Central memory CD8-positive, alpha-beta T cell (primary cell): ENCODE measurements at places on chromosomes 1 and 21.

GRCh38 chr1:56797065-56797685 lies 22.0 kb downstream of the FYB2 start:
- DNase-seq, result no peak

DNA sequence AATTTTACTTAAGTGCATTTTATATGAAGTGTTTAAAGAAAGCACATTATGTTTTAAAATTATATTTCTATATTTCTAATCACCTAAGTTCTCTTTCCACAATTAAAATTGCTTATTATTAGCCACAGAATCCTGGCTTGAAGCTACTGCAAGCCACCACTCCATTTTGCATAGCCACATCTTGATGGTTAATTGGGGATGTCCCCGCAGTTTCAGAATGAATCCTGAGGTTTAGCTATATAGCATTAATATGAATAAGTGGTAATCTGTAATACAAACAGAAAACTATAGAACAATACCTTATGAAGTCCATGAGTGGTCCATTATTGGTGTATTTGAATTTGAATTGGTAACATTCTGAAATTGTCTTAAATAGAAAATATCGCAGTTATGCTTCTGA lies 11.6 kb upstream of the GOLPH3L start:
- no peak for DNase-seq

DNA sequence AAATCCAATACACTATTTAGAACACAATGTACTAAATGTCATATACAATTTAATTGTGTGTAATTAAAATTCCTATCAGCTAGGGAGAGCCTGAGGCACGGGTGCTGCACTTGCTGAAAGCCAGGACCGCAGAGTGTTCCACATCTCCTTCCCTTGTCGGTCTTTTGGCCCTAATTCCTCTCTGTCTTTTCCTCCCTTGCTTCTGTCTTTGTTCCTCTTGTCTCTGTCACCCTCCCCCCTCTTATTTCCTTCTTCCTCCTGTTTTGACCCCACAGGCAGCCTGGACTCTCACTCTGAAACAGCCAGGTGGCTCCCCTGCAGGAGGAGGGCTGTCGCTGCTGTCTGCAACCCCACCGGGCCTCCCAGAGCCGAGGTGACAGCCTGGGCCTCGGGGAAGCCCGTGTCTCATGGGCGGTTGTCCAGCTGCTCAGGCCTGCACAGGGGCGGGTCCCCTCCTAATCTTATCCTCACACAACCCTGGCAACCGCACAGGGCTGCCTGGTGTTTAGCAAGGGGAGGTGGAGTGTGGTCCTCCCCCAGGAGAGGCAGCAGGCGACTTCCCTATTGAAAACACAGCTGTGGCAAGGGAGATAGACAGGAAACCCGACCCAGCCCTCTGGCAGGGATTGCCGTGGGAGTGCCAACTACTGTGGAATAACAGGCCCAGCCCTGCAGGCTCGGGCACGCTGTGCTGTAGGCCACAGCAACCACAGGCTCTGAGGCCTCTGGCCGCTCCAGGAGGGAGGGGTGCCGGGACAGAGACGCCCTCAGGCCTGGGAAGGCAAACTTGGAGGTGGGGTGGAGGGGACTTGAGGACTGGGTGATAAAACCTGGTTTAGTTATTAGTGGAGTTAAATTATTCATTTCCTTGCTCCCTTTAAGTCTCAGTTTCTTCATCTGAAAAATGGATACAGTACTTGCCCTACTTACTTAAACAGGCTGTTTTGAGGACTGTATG lies 68.8 kb upstream of the WDR26 start:
- DNase-seq, result no peak

- DNase-seq, result no peak
These were observed 701 bp downstream of the DEDD start for GRCh38 chr1:161131523-161132409.

GRCh38 chr1:99784809-99785255 lies 18.4 kb upstream of the FRRS1 start:
- no peak for DNase-seq

DNA sequence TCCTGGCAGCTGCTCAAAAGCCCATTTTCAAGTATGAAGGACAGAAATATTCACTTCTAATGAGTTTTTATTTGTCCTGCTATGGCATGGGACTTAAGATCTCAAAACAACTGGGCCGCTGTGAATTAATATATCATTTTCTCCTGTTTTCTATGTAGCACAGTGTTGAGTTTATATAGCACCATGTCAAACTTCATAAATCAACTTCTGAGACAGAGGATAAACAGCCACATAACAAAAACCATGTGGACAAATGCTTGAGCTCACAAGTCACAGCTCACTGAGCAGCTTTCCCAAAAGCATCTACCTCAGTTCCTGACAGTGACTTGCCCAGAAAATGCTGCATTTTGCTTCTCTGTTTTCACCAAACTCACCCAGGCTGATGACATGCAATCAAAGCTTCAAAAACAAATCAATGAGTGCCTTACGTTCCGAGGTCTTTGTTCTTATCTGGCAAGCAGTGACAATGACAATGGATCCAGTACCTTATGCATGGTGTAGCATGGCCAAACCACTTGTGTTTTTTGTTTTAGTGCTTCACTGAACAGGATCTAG lies 722.6 kb downstream of the LRRIQ3 start:
- no peak for DNase-seq

DNA sequence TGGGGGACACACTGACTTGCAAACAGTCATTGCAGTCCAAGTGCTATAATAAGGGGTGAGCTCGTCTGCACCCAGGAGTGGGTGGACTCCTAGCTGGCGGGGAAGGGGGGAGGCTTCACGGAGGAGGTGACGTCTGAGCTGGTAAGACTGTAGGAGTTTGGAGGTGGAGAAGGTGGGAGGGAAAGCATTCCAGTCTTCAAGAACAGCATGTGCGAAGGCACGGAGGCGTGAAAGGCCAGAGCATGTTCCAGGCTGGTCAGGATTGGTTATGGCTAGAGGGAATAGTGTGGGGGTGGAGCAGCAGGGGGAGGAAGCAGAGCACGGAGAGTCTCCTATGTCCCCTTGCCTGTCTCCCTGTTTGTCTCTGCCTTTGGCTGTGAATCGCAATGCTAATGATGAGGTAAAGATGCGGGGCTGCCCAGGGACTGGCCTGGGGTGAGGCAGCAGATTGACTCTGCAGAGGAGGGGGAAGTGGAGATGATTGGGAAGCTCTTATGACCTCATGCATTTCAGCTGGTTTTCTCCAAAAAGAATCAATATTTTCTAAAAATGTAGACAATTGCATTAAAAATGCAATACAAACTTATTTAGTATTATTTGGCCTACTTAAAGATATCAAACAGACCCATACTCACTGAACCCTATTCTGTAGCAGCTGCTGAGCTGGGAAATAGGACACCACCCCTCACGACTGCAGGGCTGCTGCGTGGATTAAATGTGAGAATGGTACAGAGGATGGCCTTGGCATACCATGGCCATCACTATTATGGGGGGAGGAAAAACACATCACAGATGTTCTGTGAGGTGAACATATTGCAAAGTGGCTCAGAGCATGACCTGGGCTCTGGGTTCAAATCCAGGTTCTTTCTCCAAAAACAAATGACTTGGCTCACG lies 2.6 kb upstream of the ZNF436 start:
- DNase-seq, result no peak

- no peak for DNase-seq
These were observed 5.3 kb downstream of the DISP3 start for GRCh38 chr1:11484321-11484655.

- DNase-seq, result no peak
These were observed 49.3 kb downstream of the ADAMTS1 start for GRCh38 chr21:26795866-26796329.

DNA sequence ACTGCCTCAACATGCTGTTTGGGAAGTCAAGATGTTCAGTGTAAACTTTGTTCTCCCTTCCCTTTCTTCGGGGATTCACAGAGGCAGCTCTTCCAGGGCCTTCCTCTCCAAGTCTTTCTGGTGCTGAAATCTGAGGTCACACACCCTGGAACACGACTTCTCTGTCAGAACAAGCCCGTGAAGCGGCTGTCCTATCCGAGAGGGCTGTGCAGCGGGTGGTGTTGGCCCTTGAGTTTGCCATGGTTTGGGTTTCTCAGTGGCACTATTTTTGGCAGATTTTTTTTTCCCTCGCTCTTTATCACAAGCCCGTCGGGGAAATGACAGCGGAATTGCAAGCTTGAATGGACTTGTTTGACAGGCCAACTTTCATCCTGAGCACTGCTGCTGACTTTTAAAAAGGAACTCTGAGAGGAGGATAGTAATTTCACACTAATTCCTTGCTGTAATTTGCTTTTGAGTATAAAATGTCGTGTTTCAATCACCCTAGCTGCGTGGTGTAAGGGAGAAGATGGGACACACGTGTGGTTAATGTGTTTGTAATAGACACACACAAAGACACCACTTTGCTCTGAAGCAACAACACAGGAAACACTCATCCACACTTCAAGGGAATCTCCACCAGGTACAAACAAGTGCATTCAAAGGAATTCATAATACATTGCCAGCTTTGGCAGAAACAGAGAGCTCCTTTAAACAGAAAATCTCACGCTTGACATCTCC lies 60.1 kb upstream of the TARBP1 start:
- no peak for DNase-seq

DNA sequence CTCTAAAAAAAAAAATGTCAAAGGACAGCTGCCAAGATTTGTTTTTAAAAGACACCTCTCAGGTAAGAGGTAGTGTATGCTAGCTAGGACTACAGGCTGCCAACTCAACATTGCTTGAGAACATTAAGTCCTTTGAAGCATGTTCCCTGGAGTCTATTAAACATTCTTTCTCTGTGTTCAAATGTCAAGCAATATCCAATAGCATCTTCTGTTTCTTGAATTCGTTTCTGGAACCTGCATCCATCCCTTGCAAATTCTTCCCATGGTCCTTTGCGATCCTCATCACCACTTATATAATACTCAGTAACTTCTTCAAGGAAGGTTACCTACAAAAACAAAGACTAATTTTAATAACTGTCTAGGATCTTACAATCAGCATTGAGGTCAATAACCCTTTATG lies 5.6 kb downstream of the PPP1R15B start:
- no peak for DNase-seq

DNA sequence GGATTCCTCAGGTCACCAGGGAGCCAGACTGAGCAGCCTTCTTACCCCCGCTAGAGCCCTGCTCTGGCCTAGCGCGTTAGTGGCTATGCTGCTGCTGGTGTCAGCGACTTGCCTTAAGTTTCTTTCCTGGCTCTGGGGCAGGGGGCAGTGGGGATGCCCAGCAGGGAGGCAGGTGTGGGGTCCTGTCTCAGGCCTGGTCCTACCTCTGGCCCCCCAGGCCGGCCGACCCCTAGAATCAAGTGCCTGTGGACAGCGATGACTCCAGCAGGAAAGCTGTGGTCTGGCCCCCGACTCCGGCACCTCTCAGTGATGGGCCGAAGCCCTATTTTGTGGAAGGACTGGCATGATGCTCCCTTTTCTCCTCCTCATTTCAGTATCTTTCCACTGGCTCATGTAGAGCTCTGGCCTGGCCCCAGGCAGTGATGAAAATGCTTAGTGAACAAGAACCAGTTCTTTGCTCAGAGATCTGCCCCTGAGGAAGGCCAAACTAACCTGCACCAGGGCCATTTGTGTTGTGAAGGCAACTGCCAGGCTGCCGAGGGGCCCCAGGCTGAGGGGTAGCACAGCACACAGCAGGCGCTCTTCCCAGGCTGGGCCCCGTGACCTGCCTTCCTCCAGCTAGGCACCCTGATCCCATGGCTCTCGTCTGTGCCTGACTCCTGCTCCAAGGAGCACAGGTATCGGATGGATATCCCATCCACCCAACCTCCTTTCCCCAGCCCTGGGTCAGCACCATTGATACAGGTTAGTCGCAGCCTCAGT lies 23.7 kb downstream of the MRPL37 start:
- no peak for DNase-seq

- DNase-seq, result no peak
These were observed 1.2 kb upstream of the CSMD2 start for GRCh38 chr1:34166191-34166624.

DNA sequence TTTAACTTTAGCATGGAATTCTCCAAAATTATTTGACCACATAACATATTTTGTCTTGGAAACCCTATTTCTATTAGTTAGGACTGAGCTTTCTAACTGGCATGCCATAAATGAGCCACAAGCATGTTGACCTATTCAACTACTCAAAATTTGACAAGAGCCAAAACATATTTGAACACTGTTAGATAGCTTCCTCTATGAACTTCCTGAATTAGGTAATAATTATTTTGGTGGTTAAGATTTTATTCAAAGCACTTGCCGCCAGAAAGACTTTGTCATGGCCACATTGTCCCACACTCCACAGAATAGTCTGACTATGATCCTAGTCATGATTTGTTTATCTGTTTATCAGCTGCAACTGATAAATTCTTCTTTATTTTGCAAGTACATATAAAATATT lies 23.1 kb upstream of the CTPS1 start:
- DNase-seq, result no peak

DNA sequence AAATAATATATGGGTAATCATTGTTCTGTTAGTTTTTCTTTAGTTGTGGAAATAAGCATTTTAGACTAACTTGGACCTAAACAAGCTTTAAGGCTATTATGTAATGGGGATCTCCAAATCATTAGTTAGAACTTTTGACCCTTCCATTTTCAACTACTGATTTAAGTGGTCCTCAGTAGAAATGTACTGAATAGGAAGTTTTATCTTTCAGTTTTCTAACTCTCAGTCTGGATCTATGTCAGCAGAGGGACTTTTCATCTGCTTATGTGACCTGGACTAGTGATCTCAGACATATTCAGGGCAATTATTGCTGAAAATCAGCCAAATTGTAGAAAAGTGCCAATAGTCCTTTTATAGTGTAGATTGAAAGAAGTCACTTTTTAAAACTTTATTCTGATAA lies 56.0 kb downstream of the SASS6 start:
- no peak for DNase-seq

GRCh38 chr1:29772584-29773100 lies 536.3 kb downstream of the PTPRU start:
- DNase-seq, result no peak

- DNase-seq, result no peak
These were observed 267.8 kb upstream of the NRIP1 start for GRCh38 chr21:15332572-15332971.

- DNase-seq, result no peak
These were observed 245.3 kb downstream of the DISC1 start for GRCh38 chr1:231871878-231872277.

DNA sequence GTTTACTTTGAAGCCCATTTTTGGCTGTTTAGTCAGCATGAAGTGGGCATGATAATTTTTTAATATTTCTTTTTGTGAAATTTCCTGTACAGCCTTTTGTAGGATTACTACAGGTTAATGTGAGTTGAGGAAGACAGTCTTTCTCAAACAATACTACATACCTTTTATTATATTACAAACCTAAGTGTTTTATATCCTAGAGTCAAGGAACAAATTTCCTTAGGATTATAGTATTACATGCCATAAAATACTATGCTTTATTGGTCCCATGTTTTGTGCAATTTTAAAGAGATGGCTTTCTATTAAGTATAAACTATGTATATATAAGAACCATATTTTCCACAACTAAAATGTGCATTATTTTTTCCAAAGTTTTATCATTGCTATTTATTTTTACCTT lies 9.2 kb upstream of the CHAF1B start:
- DNase-seq, result no peak

GRCh38 chr1:118459871-118460270 lies 274.8 kb upstream of the SPAG17 start:
- no peak for DNase-seq
